ENCODE measurements at places on chromosomes 16 and 17. TPM values are rescaled to one million over a fixed set of nuclear protein-coding genes. Genes with fewer than 3 reads are reported as not detected.

DNA sequence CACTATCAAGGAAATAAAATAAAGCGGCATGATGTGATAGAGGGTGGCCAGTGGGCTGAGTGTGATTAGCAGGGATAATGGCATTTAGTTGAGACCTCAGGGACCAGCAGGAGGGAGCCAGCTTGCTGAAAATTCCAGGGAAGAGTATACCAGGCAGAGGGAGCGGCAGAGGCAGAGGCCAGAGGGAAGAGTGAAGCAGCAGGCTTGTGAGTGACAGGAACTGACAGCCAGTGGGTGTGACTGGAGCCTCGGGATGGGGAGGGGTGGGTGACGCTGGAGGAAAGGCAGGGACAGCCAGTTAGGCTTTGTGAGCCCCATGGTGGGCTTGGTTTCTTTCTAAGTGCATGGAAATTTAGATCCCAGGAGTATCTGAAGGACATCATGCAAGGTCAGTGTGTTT lies 209.7 kb upstream of the CACNG3 start:
- DNase-seq = no peak

DNA sequence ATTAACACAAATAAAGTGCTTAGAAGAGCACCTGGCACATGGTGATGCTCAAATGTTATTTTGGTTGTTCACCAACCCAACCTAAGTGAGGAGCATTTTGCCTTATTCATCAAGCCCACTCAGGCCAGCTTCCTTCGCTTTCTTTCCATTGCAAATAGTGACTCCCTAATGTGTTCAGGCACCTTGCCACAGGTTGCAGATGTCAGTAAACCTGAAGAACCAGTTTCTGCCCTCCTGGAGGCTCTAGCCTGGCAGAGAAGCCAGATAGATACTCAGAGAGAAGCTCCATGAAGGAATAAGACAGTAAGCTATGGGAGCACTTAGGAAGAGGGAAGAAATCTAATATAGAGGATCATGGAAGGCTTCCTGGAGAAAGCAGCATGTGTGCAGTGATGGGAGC lies 23.9 kb downstream of the GPR139 start:
- no peak for DNase-seq

GRCh38 chr16:14502932-14503741 lies 126.9 kb downstream of the PARN start:
- DNase-seq = no peak

DNA sequence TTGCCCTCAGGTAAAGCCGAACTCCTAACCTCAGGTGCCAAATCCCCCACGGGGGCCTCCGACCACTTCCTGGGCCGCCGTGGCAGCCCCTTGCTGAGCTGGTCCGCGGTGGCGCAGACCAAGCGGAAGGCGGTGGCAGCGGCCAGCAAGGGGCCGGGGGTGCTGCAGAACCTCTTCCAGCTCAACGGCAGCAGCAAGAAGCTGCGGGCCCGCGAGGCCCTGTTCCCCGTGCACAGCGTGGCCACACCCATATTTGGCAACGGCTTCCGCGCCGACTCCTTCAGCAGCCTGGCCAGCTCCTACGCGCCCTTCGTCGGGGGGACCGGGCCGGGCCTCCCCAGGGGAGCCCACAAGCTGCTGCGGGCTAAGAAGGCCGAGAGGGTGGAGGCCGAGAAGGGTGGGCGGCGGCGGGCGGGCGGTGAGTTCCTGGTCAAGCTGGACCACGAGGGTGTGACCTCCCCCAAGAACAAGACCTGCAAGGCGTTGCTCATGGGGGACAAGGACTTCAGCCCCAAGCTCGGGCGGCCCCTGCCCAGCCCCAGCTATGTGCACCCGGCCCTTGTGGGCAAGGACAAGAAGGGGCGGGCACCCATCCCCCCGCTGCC lies 51.6 kb downstream of the ACTG1 start:
- peak; percentile 87 for DNase-seq

- DNase-seq = no peak
Observed at GRCh38 chr16:53971616-53972015, 267.7 kb downstream of the FTO start.

GRCh38 chr16:27414788-27415431 lies 12.9 kb downstream of the IL21R start:
- DNase-seq = no peak

DNA sequence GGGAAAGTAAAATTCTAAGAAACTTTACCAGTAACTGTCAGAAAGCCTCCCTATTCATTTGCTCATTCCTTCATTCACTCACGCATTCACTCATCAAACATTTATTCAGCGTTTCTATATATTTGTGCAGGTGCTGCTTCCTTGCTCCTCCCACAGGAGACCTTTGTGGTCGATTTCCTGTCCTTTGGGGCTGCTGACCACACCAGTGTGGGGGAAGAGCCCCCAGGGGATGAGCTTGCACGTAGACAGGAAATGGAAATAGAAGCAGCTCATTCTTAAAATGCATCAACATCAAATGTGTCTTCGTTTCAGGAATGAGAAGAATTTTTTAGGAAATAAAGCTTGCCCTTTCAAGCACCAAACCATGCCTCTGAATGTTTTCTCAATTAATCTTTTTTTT lies 9.6 kb downstream of the PIK3R6 start:
- no peak for DNase-seq

- DNase-seq = no peak
Observed at GRCh38 chr16:8620535-8620934, 963 bp upstream of the METTL22 start.

DNA sequence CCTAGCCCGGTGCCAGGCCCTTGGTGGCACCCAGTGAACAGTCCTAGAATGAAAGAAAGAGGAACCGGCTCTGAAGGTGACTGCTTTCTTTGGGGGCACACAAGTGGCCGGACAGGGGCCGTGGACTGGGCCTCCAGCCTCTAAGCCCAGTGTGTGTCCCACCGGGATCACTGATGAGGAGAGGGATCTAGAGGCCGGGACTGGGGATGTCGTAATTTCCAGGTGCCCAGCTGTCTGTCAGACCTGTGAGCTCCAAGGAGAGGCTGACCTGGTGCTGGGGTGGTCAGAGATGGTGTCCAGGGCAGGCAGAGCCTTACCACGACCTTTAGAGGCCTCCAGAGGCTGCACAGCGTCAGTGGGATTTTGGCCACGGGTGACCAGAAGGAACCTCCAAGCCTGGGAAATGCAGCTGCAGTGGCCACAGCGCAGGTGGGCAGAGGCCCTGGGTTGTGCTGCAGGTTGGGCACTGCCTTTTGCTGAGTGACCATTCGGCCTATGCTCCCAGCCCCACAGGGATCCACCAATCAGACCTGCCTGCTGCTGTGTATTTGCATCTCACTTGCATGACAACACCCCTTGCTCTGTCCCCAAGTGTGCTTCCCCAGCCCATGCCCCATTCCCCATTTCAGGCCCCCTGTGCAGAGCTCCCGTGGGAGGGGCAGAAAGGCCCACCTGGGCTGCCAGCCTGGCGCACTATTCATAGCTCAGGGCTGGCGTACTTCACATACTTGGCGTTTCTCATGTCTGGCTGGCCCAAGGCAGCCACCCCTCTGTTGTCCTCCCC lies 12.5 kb downstream of the ARHGAP23 start:
- DNase-seq = no peak

DNA sequence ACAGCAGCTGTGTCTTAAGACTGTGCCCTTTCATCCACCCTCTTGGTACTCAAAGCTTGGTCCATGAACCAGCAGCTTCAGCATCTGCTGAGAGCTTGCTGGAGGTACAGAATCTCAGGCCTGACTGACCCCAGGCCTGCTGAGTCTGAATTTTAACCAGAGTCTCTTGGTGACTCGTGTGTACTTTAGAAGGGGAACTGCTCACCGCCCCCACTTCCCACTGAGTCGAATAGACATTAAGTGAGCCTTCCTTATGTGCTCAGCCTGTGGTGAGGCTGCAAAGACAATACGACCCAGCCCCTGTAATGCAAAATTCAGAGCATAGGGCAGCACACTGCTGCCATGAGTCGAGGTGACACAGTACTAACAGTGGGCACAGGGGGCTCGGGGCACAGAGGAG lies 662.8 kb downstream of the WWOX start:
- no peak for DNase-seq

- DNase-seq = no peak
Observed at GRCh38 chr16:82082543-82083244, 47.6 kb downstream of the HSD17B2 start.

DNA sequence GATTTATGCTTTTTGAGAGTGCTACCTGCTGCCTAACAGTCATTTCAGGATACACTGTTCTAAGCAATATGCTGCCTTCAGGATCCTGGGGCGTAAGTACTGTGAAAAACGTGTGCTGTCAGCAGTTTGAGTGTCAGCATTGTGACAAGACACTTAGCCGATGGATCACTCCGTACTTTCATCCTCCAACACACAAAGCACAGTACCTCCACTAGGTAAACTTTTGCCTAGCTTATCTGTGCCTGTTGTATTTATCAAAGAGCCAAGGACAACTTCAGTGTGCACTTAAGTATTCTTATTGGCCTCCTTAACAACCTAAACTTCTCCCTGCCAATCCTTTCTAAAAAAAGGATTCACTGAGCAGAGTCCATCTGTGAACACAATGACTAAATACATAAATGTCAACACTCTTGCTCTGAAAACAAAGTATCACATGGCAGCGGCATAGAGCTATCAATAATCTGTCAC lies 33.8 kb upstream of the PHLPP2 start:
- no peak for DNase-seq

DNA sequence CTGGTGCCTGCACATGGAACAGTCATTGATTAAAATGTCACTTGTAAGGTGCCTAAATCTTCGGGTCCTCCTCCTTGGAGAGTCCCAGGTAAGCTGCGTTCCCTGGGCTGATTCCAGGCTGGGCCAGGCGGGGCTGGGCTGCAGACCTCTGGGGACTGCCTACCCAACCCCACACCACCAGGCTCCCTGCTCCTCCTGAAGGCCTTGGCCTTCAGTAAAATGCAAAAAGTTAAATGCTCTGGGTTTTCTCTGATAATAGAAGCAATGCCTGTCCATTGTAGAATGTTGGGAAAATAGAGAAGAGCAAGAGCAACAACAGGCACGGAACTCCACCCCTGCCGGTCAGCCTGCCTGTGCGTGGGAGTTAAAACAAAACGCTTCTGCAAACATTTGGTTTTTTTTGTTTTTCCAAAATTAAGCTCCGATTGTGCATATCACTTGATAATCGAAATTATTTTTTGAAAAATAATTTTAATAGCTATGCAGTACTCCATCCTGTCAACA lies 363.9 kb downstream of the SEC14L1 start:
- no peak for DNase-seq

- DNase-seq = no peak
Observed at GRCh38 chr17:3529817-3530741, 27.5 kb downstream of the TRPV3 start.

- DNase-seq = peak; percentile 43
Observed at GRCh38 chr17:12256380-12256995, 235.8 kb downstream of the MAP2K4 start.

GRCh38 chr16:67283039-67283825 lies 3.9 kb downstream of the PLEKHG4 start:
- DNase-seq = no peak

- DNase-seq = no peak
Observed at GRCh38 chr17:61729690-61730268, 133.5 kb downstream of the BRIP1 start.

The CPNE7 gene
- 67.3 TPM for polyA plus RNA-seq

The SLC16A3 gene
- 1.9 TPM for polyA plus RNA-seq

The CHST5 gene
- polyA plus RNA-seq = 0.05 TPM

The ORC6 gene
- polyA plus RNA-seq = 71.4 TPM

The KIF2B gene
- not detected for polyA plus RNA-seq

The GRAP gene
- polyA plus RNA-seq = not detected

The ABCA8 gene
- polyA plus RNA-seq = 13.1 TPM

The CCL4L2 gene
- not detected for polyA plus RNA-seq

Data from K562 (cell line).